Activated CD8-positive, alpha-beta T cell treated with anti-CD3 and anti-CD28 coated beads, Interleukin-2, amount 10 ng/mL, durations not matched to agents 7 days and 5 days (primary cell): ENCODE measurements at places on chromosomes 3 and 15.

GRCh38 chr15:33547876-33548275 lies 237.1 kb downstream of the RYR3 start:
- peak; percentile 33 for DNase-seq

- no peak for DNase-seq
These were observed 5.8 kb downstream of the TRA2B start for GRCh38 chr3:185931777-185932612.

DNA sequence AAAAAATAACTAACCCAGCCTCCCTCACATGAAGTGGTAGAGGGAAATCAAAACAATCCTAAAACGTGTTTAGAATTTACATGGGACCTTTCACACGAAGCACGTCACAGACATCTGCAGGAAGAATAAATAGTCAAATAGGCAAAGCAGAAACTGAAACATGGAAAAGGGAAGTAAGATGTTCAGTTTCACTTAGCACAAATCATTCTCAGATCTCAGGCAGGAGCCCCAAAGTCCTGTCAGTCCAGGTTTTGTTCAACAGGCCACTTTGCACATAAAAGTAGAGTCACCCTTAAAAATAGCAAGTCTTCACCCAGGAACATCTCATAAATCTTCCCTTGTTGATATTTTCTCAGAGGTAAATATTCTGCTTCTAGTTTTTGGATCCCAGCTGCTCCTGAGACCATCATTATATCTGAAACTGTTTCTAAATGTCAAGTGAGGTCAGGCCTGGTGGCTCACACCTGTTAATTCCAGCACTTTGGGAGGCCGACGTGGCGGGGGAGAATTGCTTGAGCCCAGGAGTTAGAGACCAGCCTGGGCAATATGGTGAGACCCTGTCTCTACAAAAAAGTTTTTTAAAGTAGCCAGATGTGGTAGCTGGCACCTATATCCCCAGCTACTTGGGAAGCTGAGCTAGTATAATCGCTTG lies 1.9 kb downstream of the RUBCN start:
- no peak for DNase-seq

DNA sequence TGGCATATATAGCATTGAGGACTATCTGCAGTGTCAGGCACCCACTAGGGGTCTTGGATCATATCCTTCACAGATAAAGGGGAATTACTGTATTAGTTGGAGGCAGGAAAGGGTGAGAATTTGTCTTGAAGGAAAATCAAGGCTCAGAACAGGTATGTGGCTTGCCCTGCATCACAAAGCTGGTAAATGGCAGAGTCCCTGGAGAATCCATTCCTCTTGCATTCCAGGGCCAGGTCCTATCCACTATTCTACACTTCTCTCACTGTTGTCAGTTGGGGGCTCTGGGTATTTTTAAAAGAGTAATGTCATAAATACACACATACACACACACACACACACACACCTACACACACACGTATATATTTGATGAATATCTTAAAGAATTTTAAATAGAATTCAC lies 19.8 kb upstream of the FGF12 start:
- DNase-seq, result no peak

DNA sequence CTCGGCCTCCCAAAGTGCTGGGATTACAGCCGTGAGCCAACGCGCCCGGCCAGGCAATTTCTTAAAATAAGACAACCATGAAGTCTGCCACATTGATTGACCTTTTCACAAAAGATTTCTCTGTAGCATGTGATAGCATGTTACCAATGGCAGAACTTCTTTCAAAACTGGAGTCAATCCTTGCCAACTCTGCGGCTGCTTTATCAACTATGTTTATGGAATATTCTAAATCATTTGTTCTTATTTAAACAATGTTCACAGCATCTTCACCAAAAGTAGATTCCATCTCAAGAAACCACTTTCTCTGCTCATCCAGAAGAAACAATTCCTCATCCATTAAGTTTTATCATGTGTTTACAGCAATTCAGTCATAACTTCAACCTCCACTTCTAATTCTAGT lies 9.4 kb downstream of the UBR1 start:
- DNase-seq, result no peak

DNA sequence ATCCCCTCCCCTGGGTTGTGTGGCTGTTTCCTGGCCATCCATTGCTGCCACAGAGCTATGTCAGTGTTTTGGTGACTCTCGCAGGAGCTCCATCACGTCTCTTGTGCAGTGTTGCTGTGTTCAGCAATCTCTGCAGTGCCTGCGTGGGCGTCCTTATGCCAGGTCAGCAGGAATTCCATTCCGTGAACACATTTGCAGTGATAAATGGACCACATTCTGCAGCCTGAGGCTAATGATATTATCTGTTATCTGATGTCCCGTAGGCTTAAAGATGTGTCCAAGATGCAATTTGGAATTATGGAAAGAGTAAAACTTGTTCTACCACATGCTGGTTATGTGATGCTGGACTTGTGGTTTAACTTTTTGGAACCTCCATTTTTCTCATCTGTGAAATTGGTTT lies 25.5 kb upstream of the COL6A6 start:
- DNase-seq, result no peak

DNA sequence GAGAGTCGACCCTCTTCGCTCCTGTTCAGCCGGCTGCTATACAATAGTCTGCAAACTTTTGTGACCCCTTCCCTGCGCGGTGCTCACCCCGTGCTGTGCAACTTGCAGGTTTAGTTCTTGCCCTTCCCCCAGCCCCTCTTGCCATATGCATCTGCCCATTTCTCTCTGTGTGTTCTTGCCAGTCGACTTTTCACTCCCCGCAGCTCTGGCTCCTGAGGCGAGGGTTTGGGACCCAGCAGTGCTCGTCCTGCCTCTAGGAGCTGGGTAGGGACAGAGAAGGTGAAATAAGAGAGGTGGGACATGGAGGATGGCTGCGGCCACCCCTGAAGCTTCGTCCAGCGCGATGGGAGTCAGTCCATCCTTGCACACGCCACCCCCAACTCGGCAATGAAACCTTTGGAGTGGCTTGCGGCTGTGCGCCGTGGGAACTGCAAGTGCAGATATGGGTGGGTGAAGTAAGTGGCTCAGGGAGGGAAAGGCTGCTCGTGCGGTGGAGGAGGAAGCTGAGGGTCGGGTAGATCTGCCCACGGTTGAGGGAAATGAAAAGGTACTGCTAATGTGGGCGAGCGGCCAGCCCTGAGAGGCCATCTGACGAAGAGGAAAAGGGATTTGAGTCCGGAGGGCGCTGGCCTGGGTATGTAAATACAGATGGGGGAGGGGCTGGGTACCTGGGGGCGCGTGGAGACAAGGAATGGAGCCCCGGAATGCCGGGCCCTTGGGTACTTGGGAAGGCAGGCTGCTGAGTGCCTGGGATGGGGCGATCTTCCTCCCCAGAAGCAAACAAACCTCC lies 1.0 kb downstream of the LRRC3B start:
- no peak for DNase-seq

- DNase-seq, result no peak
These were observed 160.2 kb upstream of the SMAD3 start for GRCh38 chr15:66905185-66905584.

- no peak for DNase-seq
These were observed 11.7 kb upstream of the ZNF774 start for GRCh38 chr15:90340345-90340744.

DNA sequence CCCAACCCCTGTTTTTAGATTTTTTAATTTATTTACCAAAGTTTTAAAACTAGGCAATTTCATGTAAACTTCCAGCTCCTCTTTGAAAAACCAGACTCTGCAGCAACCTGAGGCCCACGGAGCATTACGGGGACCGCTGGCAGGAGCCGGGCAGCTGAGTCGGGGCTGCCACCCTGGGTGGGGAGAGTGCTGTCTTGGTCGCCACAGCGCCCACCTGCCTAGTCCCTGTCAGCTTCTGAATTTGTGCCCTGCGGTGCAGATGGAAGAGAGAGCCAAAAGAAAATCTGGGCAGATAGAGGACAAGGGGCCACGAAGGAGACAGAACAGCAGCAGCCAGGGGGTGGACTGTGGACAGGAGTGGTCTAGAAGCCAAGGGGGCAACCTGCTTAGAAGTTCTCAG lies 34.6 kb downstream of the PXYLP1 start:
- DNase-seq, result no peak

GRCh38 chr3:58032186-58032585 lies 24.0 kb downstream of the FLNB start:
- DNase-seq, result no peak

GRCh38 chr3:112411425-112411824 lies 78.5 kb downstream of the CD200 start:
- DNase-seq, result no peak

GRCh38 chr3:27699067-27699466 lies 23.1 kb downstream of the EOMES start:
- no peak for DNase-seq

DNA sequence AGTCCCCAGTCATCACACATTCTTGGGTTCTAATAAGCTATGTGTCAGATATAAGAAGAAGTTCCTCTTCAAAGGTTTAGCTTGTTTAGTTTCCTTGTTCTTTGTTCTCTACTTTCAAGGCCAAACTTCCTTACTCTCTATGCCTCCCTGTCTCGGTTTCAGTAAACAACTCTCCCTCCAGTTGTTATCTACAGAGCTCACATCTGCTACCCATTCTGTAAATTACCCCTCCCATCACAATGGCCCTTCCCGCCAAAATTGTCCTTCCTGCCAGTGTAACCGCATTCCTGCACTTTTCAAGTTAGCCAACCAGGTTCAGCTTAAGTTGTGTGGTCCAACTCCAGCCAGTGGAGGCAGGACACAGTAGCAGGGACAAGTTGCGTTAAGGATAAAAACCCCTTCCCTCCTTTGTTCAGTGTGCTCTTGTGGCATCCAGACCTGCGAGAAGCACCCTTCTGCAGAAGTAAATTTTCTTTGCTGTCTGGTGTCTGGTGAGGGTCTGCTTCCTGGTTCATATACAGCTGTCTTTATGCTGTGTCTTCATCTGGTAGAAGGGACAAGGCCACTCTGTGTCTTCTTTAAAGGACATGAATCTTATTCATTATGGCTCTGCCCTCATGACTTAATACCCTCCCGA lies 342.1 kb upstream of the GRM7 start:
- no peak for DNase-seq

DNA sequence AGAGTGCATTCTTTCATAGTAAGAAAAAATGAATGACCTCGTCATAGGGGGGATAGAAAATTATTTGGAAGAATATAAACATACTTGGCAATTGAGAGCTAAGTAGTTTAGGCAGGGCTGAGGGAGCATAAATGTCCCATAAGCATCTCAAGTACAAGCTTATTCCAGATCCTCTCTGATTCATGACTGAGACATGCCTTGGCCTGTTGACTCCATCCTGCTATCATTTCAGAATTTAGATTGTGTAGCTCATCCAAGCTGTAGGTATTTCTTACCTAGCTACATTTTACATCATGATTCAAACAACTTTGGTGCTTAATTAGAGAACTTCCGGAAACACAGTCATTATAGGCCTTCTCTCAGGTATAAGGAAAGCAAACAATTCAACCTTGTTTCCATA lies 12.3 kb downstream of the POGLUT1 start:
- DNase-seq, result no peak

DNA sequence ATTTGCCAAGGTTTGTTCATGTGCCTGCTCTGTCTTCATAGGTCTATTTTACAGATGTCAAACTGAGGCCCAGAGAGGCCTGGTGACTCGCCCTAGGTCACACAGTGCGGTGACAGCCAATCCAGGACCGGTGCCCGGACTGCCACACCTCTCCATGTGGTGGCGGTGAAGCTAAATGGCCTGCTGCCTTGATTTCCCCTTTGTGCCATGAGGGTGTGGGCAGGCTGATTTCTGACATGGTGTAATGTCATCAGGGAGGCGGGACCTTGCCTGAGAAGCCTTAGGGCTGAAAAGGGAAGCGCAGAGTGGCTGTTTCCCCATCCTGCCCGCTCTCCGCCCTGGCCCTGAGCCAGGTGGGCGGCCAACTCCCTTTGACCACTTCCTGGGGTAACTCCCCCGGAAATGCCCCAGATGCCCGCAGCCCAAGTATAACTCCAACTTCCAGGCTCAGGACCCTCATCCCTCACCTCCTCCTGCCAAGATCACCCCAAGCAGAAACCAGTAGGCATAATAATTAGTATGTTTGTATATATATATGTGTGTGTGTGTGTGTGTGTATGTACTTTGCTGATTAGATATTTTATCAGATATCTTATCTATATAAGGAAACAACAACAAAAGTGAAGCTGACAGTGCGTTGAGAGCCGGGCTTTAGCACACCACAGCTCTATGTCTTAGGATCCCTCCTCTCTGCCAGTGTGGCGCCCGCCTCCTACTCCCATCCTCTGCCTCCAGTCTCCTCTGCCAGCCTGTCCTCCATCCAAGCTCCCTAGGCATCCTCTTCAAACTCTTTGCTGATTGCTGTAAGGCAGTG lies 63.9 kb downstream of the IQSEC1 start:
- peak; percentile 73 for DNase-seq

DNA sequence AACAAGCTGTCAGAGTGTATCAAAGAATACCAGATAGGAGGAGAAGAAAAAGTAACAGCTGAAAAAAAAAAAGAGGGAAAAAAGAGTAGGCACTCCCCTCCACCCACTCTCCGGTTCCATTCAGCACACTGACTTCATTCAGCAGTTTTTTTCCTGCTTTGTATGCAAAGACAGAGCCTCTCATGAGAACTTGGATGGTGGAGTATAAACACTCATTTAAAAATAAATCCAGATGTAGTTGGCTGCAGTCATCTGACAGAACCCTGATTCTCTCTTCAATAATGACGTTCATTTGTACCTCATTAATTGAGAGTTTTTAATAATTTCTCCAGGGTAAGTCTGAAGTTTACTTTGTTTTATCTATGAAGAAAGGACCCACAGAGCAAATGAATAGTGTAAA lies 81.0 kb downstream of the TMEM108 start:
- no peak for DNase-seq

DNA sequence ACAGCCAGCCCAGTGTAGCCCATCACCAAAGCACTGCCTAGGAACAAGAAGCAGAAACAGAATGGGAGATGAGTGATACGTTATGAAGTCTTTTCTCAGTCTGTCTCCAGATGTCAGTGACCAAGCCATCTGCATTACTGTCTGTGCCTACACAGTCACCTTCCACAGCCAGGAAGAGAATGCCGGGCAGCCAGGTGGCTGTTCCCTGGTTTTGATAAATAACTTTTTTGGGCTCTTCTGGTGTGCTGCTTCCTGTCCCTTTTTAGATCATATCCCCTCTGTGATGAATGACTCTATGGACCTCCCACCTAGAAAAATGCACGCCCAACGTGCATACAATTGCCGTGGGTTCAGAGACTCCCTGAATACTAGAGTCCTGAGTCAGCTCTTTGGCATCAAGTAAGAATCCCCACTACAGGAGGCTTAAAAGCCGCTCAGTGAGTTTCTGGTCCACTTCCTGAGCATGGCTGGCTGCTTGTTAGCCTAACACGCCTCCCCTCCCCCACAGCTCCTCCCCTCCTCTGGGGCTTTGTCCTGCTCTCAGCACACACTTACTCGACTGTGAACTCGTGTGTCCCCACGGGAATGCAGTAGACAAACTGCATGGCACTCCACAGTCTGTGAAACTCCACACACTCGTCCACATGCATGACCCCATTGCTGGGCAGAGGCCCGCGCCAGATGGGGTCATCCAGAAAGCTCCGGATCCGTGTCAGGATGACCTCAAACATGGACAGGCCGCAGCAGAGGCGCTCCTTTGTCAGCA lies 34.7 kb downstream of the NIPA2 start:
- no peak for DNase-seq
